Activated CD4-positive, alpha-beta T cell treated with anti-CD3 and anti-CD28 coated beads, Interleukin-2, amount 50 U/mL, for 4 hours (primary cell): ENCODE measurements at places on chromosomes 12 and 14.

GRCh38 chr14:48035836-48036235 is 360.4 kb upstream of the MDGA2 start:
- DNase-seq: no peak

GRCh38 chr14:93015064-93015463 is 92.1 kb downstream of the CHGA start:
- DNase-seq: no peak

DNA sequence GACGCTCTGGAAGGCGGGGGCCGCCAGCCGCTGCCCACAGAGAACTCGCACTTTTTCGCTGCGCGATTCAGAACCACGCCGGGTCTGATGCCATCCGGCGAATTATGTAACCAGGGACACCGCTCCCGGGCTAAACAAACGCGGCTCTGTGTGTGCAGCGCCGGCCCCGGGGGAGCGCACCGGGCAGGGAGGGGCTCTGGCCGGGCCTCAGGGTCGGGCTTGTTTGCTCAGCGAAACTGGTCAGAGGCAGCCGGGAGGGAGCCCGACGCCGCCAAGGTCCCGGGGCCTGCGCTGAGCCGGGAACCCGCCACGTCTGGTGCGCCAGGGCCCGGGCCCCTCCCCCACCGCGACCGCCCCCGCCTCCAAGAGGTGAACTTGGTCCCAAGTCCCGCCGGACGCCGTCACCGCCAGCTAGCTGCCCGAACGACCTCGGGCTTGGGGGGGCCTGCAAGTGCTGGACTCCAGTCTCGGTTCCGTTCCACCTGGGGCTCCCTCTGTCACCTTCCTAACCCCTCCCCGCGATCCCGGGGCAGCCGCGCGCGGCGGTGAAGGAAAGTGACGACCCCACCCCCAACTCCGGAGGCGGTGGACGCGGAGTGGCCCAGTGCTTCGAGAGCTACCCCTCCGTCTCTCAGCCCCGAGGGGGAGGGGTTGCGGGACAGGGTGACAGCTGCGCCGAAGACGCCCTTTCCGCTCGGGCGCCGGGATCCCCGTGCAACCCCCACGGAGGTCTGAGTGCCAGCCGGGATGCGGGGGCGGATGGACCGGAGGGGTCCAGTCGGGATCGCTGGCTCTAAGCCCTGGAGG is 848 bp downstream of the CTDSP2 start:
- peak; percentile 49 for DNase-seq

- no peak for DNase-seq
Observed at GRCh38 chr14:89252887-89253532, 164.0 kb downstream of the FOXN3 start.

GRCh38 chr12:113194971-113195391 is 9.5 kb downstream of the RITA1 start:
- DNase-seq: no peak

GRCh38 chr12:82040987-82041743 is 282.0 kb upstream of the PPFIA2 start:
- DNase-seq: no peak

GRCh38 chr12:75953312-75953906 is 78.2 kb downstream of the PHLDA1 start:
- no peak for DNase-seq

GRCh38 chr12:26153421-26154154 is 28.8 kb upstream of the BHLHE41 start:
- no peak for DNase-seq

DNA sequence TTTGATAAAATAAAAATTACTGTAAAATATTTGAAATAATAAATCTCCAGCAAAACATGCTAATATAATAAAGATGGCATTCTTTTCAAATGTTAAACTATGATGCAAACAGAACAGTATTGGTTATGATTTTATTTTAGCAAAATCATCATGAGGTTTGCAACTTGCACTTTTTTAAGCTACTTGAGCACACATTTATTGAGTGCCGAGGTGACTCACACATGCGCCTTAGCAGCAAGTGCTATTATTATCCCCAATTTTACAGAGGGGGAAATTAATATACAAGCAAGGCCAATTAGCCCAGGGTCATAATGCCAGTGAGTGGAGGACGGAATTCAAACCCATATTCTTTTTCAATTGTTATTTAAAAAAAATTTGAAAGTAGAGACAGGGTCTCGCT is 7.3 kb downstream of the DYRK4 start:
- DNase-seq: no peak

- DNase-seq: no peak
Observed at GRCh38 chr12:51345681-51346080, 798 bp downstream of the CELA1 start.

GRCh38 chr14:51225751-51226150 is 14.3 kb upstream of the TMX1 start:
- DNase-seq: no peak

DNA sequence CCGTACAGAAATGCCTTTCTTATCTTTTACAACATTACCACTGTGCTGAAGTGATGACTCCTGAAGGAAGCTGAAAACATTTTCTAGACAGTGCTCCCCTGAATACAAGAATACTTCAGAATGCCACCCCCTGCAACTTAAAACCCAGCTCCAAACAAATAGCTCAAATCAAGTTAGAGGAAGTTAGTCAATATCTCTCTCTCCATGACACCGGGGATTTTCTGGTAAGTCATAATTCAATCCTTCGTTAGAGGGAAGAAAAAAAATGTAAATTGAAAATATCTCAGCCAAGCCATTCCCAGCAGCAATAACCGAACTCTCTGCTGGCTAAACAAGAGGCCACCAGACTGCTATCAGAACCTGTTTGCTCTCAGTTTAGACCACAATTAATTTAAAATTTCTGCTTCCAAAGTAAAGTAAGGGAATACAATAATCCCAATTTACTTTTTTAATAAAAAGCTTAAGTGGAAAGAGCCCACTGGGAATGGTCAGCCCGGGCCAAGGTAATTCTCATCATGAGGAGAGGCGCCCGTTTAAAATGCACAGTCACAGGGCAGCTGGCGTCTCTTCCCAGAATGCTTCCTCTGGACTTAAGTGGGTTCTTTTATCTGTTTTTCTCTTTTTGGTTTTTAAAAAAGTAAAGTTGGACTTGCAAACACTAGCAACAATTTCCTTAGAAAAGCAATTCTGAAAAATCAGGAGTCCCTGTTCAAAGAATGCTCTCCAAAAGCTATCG is 710.1 kb upstream of the STXBP6 start:
- no peak for DNase-seq

DNA sequence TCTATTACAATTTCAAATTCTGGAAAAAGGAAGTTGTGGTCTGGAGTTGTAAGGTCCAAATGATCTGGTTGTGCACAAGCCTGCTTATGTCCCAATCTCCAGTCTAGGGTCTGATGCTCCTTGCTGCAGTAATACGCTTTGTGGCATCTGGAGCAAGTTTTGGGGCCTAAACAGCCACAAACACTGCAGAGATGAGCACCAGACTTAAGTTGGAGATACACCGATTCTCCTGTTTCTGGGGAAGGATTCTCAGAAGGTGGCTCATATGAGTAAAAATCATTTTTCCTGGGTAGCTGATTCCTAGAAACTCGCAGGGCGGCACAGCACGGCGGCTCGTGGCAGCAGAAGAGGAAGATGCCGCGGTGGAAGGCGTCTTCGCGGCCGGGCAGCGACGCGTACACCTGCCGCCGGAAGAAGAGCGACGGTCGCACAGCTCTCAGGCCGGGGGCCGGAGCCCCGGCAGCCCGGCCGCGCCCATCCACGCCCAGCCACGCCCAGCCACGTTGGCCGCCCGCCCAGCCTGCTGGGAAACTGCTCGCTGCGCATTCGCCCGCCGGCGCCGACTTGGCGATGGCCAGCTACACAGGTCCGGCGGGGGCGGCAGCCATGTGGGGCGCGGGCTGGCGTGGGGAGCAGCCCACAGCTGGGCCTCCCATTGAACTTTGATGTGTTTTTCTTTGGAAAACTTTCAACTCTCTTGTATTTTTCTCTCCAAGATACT is 129.0 kb downstream of the ASCL4 start:
- DNase-seq: no peak

- no peak for DNase-seq
Observed at GRCh38 chr12:125159702-125160101, 94.5 kb downstream of the AACS start.

DNA sequence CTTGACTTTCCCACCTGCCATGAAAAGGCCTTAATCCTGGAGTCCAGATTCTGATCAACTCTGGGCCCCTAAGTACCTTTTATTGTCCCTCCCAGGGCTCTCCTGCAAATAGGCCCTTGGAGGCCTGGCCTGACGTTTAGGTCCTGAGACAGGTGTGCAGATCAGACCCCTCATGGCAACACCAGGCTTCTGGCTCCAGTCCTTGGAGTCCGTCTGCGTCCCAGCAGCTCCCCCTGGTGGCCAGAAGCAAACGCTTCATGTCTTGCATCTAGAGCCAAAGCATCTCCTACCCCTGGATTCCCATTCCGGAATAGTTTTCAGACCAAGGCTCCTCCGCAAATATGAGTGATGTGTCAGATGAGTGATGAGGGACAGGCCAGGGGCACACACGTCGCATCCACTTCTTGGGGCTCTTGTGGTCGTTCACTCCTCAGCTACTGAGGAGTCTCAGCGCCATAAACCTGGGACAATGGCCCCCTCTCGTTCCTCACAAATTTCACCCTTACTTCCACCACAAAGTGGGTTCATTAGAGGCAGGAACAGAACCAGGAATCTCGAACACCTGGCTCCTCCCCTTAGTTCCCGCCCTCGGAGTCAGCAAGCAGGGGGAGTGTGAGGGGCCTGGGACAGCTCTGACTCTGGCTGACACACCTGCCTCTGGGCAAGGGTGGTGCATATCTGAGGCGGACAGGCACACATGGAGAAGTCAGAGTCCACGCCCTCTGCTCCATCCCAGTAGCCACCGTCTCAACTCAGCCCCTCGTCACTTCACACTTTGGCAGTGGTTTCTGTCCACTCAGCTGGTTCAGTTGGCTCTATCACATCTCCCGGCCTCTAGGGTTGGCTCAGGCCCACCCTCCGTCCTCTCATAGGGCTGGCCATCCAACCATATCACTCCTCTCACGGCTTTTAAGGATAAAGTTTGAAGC is 77.9 kb upstream of the PWP1 start:
- DNase-seq: peak; percentile 77

GRCh38 chr14:60220084-60220483 is 28.9 kb upstream of the PPM1A start:
- DNase-seq: no peak

DNA sequence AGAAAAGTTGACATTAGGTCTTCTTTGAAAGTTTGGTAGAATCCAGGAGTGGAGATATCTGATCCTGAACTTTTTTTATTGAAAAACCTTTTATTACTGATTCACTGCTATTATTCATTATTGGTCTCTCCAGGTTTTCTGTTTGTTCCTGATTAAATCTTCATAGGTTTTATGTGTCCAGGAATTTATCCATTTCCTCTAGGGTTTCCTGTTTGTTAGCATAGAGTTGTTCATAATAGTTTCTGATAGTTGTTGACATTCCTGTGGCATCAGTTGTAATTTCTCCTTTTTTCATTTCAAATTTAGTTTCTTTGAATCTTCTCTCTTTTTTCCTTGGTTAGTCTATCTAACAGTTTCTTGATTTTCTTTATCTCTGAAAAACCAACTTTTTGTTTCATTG is 370.3 kb downstream of the SLC6A15 start:
- no peak for DNase-seq

GRCh38 chr12:85253853-85254252 is 26.2 kb upstream of the ALX1 start:
- DNase-seq: no peak

- no peak for DNase-seq
Observed at GRCh38 chr12:68434391-68435298, 102.5 kb upstream of the MDM1 start.

- no peak for DNase-seq
Observed at GRCh38 chr12:75571204-75571603, 59.8 kb upstream of the KRR1 start.

DNA sequence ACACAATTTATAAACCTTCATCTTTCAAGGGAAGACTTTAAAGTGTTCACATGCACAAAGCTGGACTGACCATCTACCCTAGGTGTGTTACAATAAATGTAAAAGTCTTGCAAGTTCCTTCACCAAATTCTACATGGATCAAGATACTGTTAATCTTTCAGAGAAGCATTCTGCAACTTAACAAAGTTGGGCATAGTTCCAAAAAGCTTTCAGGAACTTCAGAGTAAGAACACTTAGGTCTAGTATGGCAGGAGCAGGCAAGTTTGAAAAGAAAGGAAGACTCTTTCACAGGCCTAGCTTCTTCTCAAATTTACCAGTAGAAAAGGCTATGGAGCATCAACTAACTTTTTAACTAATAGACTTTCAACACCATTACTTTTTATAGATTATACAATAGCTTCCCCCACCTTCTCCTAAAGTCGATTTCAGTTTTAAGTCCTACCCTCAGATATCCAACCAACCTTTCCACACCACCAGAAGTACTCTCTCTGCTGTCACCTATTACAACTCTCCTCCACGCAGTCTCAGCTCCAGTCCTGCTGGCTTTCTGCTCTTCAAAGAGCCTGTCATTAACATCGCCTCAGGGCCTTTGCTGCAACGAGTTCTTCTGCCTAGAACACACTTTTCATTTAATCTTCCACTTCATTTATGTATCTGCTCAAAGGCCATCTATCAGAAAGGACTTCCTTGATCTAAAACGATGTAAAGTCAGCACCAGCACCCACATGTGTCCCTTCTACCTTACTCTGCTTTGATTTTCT is 333.9 kb downstream of the CEP128 start:
- DNase-seq: no peak

DNA sequence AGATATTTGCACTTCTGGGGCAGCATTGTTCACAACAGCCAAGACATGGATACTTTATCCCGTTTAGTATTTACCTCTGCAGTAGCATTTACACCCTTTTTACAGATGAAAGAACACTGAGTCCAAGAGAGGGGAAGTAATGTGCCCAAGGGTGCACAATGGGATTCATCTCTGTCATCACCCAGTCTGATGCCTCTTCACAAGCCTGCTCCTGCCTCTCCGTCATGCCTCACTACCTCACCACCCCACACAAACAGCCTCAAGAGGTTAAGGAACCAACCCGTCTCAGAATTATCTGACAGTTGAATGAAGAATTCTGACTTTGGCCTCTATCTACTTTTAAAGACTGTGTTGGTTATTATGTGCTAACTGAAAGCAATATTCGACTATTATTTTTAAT is 368.4 kb downstream of the ATP23 start:
- DNase-seq: no peak

DNA sequence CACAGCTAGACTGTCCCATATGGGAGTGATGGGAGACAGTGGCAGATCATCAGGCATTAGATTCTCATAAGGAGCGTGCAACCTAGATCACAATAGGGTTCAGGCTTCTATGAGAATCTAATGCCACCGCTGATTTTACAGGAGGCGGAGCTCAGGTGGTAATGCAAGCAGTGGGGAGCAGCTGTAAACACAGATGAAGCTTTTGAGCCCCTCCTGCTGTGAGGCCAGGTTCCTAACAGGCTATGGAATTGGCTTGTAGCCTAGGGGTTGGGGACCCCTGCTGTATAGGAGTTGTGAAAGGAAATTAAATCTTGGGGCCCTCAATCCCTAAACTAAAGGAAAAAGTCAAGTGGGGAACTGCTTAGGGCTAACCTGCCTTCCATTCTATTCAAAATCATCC is 29.6 kb downstream of the ADIPOR2 start:
- DNase-seq: no peak
